Kidney capillary endothelial cell (primary cell): ENCODE measurements at places on chromosomes 7 and 10.

GRCh38 chr7:24980534-24981170 is 674 bp upstream of the OSBPL3 start:
- peak; percentile 42 for DNase-seq

DNA sequence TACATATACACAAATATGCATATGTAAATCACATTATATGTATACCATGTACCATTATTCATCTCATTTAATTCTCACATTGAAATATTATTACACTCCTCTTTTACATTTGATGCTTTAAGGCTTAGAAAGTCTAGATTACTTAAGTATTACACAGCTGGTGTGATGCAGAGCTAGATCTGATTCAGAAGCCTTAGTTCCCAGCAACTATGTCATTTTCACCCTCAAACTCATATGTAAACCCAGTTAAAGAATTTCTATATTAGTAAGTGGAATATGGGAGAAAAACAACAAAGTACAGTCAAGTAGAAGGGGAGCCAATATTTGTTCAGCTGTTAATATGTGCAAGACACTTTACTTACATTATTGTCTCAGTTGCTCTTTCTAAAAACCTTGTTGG is 74.3 kb upstream of the CSTF2T start:
- DNase-seq, result no peak

DNA sequence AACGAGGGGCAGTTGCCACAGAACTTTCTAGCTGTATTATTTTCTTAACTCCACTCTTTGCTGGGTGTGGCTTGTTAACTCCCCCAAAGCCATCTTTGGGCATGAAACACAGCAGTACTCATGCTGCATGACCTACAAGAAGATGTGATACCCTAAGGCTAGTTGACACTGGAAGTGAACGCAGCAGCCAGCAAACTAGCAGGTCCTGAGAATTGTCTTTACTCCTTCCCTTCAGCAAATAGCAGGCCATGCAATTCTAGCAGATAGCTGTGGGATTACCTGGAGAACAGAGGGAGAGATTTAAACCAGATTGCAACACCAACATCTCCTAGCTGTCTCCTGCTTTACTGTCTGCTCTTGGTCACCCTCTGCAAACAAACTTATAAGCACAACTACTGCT is 688.0 kb upstream of the ZWINT start:
- DNase-seq, result no peak

DNA sequence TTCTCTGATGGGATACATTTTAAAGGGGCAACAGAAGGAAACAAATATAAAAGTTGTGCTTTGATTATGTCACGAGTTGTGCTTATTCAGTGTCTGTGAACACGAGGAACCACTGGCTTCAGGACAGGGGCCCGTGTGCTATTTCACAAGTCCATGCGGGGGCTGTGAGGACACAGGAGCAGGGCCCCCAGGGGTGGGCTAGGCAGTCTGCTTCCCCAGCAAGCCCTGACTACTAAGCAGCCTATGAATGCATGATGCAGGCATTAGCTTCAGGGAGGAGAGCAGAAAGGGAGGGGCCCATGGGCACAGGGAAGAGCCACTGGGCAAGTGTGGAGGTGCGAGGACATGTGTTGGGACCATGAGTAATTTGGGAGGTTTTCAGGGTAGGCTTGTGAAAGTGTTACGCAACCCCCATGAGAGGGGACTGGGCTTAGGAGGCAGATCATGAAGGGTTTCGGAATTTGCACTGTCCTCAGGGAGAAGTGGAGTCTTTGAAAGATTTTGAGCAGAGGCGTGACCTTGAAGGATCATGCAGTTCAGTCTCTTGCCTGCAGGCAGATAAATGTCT is 424.9 kb downstream of the CALN1 start:
- DNase-seq, result no peak

GRCh38 chr10:14454206-14454605 is 123.5 kb upstream of the FRMD4A start:
- no peak for DNase-seq

DNA sequence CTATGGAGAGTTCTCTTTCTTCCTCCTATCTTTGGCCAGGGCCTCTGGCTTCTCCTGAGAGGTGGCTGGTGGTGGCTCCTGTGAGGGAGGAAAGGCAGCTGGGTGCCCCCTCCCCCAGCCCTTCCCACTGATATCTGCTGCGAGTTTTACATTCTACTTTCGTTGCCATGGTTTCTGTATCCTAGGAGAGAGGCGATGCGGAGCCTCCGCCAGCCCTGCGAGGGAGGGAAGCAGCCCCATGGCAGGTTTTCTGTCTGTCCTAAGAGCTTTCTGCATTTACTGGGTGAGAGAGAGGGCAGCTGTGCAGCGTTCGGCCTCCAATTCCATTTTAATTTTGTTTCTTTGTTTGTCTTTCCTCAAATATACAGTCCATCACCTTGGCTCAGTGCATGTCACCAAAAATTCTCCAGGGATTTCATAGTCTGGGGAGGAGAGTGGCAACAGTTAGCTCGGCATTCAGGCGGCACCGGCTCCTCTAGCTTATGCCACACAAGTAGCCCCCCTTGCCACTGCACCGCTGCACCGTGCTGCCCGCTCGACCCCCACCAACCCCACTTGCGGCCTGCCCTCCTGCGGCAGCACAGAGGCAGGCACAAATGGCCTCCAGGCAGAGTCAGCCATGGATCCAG is 20.4 kb downstream of the DNAJB12 start:
- DNase-seq, result no peak

- no peak for DNase-seq
Observed at GRCh38 chr10:71694567-71694968, 25.0 kb downstream of the C10orf105 start.

GRCh38 chr7:37289781-37290180 is 158.9 kb downstream of the ELMO1 start:
- no peak for DNase-seq

GRCh38 chr7:8629504-8629903 is 196.1 kb downstream of the NXPH1 start:
- DNase-seq, result no peak

GRCh38 chr7:23475576-23475839 is 5.2 kb upstream of the IGF2BP3 start:
- peak; percentile 7 for DNase-seq

DNA sequence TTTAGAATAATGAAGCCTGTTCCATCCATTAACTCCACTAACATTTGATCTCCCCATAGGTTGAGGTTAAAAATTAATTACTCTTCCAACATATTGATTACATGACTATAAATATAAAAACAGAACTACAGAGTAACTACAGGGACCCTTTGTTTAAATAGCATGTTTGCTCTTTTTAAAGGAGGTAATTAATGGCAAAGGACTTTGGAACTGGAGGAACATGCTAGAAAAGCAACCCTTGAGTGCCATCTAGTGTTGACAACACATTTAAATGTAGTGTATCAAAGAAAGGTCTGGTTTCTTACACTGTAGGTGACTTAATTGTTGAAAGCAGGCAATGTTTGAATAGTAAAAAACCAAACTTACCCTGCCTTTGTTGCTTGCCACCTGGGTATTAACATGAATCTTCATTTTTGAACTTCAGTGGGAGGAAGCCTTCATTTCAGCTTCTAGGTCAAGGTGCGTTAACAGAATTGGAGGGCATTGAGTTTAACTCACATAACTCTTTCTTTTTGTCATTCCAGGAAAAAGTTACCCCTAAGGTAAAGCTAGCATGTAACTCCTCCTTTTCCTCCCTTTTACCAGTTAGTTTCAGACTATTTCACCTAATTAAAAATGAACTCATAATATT is 52.6 kb upstream of the CAPZA2 start:
- DNase-seq, result peak; percentile 67

- DNase-seq, result no peak
Observed at GRCh38 chr7:35565927-35566326, 129.0 kb downstream of the HERPUD2 start.

DNA sequence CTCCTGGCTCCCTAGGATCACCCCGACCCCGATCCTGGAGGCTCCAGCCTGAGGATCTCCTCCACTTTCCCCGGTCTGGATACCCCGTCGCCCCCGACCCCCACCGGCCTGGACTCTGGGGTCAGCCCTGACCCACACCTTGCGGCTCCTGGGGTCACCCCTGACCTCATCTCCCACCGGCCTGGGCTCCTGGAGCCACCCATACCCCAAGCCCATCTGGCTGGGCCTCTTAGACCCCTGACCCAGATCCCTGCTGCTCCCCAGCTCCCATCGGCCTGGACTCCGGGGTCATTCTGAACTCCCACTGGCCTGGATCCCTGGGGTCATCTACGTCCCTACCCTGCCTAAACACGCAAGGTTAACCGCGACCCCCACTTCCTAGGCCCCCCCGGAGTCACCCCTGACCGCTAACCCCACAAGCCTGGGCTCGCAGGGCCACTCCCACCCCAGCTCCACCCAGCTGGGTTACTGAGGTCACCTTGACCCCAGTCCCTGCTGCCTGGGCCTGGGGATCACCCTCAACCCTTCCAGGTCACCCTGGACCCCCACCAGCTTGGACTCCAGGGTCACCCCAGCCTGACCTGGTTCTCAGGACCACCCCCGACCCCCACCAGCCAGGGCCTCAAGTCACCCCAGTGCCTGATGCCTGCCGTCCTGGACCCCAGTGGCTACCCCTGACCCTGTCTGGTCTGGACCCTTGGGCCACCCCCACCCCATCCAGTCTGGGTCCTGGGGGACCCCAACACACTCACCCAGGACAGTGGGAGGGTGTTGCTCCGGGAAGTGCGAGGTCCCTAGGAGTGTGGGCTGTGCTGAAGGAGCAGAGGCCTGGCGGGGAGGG is 1.2 kb downstream of the FOXK1 start:
- no peak for DNase-seq

GRCh38 chr7:94295850-94296249 is 98.8 kb upstream of the COL1A2 start:
- DNase-seq, result no peak

- DNase-seq, result no peak
Observed at GRCh38 chr10:95373660-95374059, 82.9 kb upstream of the PDLIM1 start.

- no peak for DNase-seq
Observed at GRCh38 chr7:129877146-129877792, 75.5 kb downstream of the UBE2H start.

GRCh38 chr10:78335691-78336401 is 302.2 kb downstream of the RPS24 start:
- no peak for DNase-seq

DNA sequence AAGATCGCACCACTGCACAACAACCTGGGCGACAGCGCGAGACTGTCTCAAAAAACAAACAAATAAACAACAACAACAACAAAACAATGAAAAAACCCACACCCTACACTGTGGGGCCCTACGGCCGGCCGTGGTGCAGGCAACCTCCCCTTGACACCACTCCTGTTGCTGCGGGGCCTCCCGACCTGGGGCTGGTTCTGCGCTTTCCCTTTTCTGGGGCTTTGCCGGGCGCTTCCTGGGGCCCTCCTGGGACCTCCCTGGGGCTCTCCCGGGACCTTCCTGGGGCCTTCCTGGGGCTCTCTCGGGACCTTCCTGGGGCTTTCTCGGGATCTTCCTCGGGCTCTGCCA is 46.6 kb downstream of the INSIG1 start:
- DNase-seq, result no peak

GRCh38 chr10:112426111-112426510 is 20.6 kb downstream of the ZDHHC6 start:
- DNase-seq, result no peak

DNA sequence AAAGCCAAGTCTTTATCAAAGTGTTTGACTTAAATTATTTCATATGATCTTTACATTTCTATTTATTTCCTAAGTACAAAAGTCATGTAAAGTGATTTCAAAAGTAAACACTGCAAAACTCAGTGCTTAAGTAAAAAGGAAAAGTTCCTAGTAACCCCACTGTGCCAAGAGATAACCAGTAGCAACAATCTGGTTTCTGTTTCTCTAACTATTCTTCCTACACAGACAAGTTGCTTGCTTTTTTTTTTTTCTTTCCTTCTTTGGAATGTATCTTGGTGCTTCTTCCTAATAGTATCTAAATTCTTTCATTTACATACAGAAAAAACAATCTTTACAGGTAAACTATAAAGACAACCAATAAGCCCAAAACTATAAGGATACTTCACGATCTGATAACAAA is 3.1 kb downstream of the JCAD start:
- DNase-seq, result no peak

GRCh38 chr7:130151591-130152492 is 53.4 kb downstream of the TMEM209 start:
- no peak for DNase-seq

GRCh38 chr10:103467406-103467805 is 8.7 kb upstream of the CALHM1 start:
- no peak for DNase-seq

GRCh38 chr10:99834410-99834809 is 52.0 kb downstream of the ABCC2 start:
- peak; percentile 28 for DNase-seq

DNA sequence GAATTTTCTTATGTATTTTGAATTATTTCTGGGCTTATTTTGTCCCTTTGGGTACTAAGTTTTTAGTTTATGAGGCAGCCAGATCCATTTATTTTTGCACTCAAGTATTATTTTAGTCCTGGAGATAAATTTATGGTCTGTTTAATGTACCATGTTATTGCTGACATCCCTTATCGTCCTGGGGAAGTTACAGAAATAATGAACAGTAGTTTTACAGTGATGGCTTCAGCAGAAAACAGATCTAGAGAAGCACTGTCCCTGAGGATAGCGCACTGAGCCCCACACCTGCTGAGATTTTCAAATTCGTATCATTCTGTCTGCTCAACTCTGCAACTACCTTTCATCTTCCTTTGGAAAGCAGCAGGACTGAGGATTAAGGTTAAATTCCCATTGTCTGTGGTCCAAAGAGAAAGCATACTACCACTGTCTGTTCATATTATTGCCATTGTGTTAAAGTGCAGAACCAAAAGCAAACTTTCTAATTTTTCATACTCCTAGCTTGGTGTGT is 168.3 kb downstream of the SNX13 start:
- DNase-seq, result no peak

GRCh38 chr10:54496852-54497251 is 304.2 kb downstream of the PCDH15 start:
- no peak for DNase-seq

DNA sequence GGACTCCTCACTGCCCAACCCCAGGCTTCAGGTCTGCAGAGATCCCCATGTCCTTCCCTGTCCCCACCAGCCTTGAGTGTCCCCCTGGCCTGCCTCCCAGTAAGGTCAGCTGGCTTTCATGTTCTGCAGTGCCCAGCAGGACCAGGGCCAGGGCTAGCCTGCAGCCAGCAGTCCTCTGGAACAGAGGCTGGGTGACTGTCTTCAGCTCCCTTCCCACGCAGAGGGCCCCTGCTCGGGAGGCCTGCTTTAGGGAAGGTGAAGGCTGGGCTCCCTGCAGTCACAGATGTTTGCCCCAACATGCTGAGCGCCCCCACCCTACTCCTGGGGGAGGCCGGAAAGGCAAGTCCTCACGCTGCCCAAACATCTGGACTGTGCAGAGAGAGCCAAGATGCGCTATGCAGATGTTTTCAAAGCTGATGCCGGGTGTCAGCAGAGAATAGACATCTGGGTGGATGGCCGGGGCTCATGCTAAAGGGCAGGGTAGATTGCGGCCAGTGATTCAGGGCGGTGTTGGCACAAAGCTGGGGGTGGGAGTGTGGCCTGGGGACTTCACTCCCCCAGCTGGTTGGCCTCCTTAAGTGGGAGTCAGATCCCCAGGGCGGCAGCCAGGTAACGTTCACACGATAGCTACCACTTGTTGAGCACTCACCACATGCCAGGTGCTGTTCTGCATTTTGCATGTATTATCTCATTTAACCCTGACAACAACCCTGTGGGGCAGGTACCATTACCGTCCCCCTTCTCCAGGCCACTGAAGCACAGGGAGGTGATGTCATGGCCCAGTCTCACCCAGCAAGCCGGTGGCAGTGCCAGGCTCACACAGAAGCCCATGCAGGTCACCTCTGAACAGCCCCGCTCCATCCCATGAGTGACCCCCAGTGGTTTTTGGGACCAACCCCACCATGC is 71.2 kb upstream of the COL13A1 start:
- no peak for DNase-seq

- no peak for DNase-seq
Observed at GRCh38 chr10:132170561-132171361, 16.0 kb upstream of the DPYSL4 start.
